Smooth muscle cell of the coronary artery (primary cell): ENCODE measurements at places on chromosomes 5 and 9. TPM values are rescaled to one million over a fixed set of nuclear protein-coding genes. Genes with fewer than 3 reads are reported as not detected.

Gene SPACA9
- 2.6 and 3.2 TPM in 2 replicates for total RNA-seq

Gene PCA3
- not detected in 2 replicates for total RNA-seq

Gene RNF20
- total RNA-seq, result 22.3 and 32.9 TPM in 2 replicates

Gene PCDHGA10
- total RNA-seq, result 2.6 and 4.2 TPM in 2 replicates

Gene CDH10
- total RNA-seq, result 0.70 and 3.8 TPM in 2 replicates

Gene FOXD4L6
- total RNA-seq, result under 0.01 and 0.08 TPM in 2 replicates

Gene SLC25A2
- total RNA-seq, result 0.23 TPM in 1 of 2 replicates, not detected in the other

Gene LHX2
- not detected in 2 replicates for total RNA-seq

Gene SNCAIP
- total RNA-seq, result 0.23 TPM in 1 of 2 replicates, not detected in the other

Gene PCDHAC1
- total RNA-seq, result under 0.01 and 0.35 TPM in 2 replicates

Gene CARTPT
- not detected in 2 replicates for total RNA-seq

Gene HAUS6
- total RNA-seq, result 4.3 and 9.3 TPM in 2 replicates

Gene GCNT4
- total RNA-seq, result 1.9 and 2.7 TPM in 2 replicates

Gene MARCOL
- total RNA-seq, result not detected in 2 replicates

Gene DEPDC1B
- total RNA-seq, result 0.70 and 3.0 TPM in 2 replicates

Gene ENC1
- total RNA-seq, result 12.5 and 186 TPM in 2 replicates

Gene PLPP7
- total RNA-seq, result 11.4 and 11.5 TPM in 2 replicates

Gene EGFLAM
- 2.1 and 3.5 TPM in 2 replicates for total RNA-seq

Gene SLCO6A1
- total RNA-seq, result not detected in 2 replicates

Gene FAM221B
- not detected in 2 replicates for total RNA-seq

Gene RMRP
- total RNA-seq, result 21,628 and 54,922 TPM in 2 replicates

Gene FBXW2
- 18.6 and 20.7 TPM in 2 replicates for total RNA-seq

Gene PHF24
- under 0.01 TPM in 2 replicates for total RNA-seq

Gene CBY3
- total RNA-seq, result not detected in 2 replicates

Gene SPINK14
- total RNA-seq, result not detected in 2 replicates

Gene WDR31
- total RNA-seq, result 0.83 and 5.3 TPM in 2 replicates

Gene HAND1
- not detected in 2 replicates for total RNA-seq

Gene GZMA
- total RNA-seq, result 0.08 TPM in 1 of 2 replicates, not detected in the other

Gene ZMAT2
- 63.1 and 94.5 TPM in 2 replicates for total RNA-seq

Gene LRRC19
- total RNA-seq, result not detected in 2 replicates

Gene SETD9
- 4.1 and 4.6 TPM in 2 replicates for total RNA-seq

Gene SHISAL2B
- total RNA-seq, result not detected in 2 replicates

Gene PCDHB6
- 0.08 TPM in 1 of 2 replicates, not detected in the other for total RNA-seq

Gene TERT
- total RNA-seq, result not detected in 2 replicates
